ENCODE measurements at places on chromosomes 3 and 15.
A peak's percentile ranks its signal among the peaks of the same experiment; 100 is the strongest.

- peak; percentile 54 for DNase-seq
These were observed 4.3 kb upstream of the LSMEM2 start for GRCh38 chr3:50274371-50275104.

GRCh38 chr3:354432-354831, 157.9 kb downstream of the CHL1 start:
- no peak for DNase-seq

GRCh38 chr3:160049565-160049964, 60.9 kb downstream of the IL12A start:
- DNase-seq: no peak

- no peak for DNase-seq
These were observed 13.2 kb downstream of the DPH3 start for GRCh38 chr3:16251316-16252085.

DNA sequence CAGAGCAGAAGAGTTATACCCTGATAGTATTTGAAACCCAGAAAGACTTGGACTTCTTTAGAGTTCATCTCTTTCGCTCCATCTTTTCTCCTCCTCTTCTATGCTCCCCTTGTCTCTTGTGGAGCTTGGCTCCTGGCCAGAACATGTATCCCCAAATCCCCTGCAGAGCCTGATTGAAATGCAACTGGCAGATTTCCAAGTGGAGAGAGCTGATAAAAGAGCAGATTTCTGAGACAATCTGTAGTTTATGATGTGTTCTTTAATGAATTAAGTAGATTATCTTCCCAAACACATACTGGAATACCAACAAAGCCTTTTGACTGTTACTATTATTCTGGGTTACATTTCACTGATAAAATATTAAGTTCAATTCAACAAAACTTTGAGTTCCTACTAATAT, 33.4 kb downstream of the UNC13C start:
- DNase-seq: no peak

GRCh38 chr15:48143856-48144255, 23.1 kb downstream of the SLC24A5 start:
- DNase-seq: no peak

DNA sequence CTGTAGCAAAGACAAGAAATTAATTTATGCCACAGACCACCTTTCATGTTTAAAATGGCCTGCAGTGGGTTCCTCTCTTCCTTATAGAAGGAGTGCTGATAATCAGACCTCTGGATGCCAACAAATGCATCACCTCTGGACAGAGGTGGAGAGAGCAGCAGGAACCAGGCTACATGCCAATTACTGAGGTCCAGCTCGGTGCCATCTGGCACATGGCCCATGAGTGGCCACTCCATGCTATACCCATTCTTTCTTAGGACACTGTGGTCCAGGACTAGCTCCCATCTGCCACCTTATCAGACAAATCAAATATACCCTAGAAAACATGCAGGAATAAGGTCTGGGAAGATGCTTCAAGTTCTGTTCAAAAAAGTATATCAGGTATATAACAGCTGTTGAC, 60.7 kb downstream of the TBC1D2B start:
- no peak for DNase-seq

- no peak for DNase-seq
These were observed 10.7 kb upstream of the ABTB1 start for GRCh38 chr3:127662001-127662469.

GRCh38 chr3:102885289-102885688, 450.5 kb downstream of the ZPLD1 start:
- no peak for DNase-seq

DNA sequence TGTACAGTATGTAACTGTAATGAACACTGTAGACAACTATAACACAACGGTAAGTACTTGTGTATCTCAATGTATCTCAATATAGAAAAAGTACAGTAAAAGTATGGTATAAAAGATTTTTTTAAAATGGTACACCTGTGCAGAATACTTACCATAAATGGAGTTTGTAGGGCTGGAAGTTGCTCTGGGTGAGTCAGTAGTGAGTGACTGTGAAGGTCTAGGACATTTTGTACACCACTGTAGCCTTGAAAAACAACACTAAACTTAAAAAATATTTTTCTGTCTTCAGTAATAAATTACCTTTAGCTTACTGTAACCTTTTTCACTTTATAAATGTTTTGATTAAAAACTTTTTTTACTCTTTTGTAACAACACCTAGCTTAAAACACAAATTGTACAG, 142.9 kb downstream of the ATG7 start:
- no peak for DNase-seq

GRCh38 chr15:62509395-62509958, 344.4 kb upstream of the C2CD4B start:
- no peak for DNase-seq

DNA sequence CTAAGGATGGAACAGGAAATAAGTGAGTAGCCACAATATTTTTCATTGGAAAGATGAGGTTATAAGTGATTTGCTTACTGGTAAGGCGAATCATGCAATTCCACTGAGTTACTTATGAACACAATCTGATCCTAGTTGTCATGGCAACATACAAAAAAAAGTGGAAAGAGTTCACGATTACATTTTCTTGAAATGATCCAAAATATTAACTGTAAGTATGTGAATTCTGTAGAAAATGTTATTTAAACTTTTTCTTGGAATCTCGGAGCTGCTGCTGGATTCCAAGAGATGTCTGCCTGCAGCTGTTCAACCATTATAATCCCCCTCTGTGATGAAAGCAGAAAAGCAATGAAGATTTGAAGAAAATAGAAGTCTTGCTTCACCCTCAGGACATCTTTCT, 120.5 kb downstream of the KBTBD8 start:
- no peak for DNase-seq

DNA sequence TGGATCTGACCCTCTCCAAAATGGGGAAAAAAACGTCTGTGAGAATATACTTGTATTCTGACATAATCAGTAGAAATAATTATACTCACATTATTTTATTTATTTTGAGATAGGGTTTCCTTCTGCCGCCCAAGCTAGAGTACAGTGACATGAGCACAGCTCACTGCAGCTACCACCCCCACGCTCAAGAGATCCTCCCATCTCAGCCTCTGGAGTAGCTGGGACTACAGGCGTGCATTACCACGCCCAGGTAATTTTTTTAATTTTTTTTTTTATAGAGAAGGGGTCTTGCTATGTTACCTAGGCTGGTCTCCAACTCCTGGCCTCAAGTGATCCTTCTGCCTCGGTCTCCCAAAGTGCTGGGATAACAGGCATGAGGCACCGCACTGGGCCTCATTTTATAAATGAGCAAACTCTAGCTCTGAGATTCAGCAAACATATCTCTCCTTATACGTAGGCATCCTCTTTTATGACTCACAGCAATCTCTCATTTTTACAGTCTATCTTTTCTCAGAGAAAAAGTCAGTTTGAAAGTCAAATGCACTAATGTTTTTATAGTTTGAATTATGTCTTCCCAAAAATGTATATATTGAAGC, 989 bp upstream of the VGLL3 start:
- peak; percentile 39 for DNase-seq

GRCh38 chr15:93476491-93477177, 387.6 kb upstream of the RGMA start:
- no peak for DNase-seq

GRCh38 chr3:122253581-122253980, 70.1 kb downstream of the CASR start:
- no peak for DNase-seq

DNA sequence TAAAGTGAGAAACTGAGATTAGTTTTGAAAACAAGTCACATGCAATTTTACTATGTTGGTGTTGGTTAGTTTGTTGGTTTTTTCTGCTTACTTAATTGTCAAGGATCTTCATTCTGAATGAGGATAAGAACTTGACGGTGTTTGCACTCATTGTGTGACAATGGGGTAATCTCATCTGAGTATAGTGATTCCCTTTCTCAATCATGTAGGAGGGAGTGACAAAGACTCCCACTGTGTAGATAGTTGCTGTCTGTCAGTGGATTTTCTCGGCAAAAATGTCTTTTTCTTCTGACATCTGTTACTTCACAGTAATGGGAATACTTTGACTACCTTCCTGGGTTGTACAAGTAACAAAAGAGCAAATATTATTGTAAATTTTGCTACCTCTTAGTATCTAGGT, 23.5 kb downstream of the KCNH8 start:
- DNase-seq: no peak

- DNase-seq: no peak
These were observed 2.1 kb downstream of the MAGI1 start for GRCh38 chr3:66036586-66037148.

DNA sequence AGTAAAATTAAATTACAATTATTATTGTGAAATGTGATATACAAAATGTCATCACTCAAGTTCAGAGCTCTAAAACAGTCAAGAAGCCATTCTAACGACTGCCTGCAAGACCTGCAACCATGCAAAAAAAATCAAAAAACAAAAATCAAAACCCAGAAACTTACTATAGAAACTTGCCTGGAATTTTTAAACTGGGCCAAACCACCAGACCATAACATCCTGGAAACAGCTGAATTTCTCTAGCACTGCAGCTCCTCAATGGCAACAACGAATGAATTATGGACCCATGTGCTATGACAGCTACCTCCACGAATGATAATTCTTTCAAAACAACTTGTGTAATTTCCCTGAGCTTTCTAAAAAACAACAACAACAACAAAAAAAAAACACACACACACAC, 130.0 kb upstream of the KCNMB2 start:
- no peak for DNase-seq

DNA sequence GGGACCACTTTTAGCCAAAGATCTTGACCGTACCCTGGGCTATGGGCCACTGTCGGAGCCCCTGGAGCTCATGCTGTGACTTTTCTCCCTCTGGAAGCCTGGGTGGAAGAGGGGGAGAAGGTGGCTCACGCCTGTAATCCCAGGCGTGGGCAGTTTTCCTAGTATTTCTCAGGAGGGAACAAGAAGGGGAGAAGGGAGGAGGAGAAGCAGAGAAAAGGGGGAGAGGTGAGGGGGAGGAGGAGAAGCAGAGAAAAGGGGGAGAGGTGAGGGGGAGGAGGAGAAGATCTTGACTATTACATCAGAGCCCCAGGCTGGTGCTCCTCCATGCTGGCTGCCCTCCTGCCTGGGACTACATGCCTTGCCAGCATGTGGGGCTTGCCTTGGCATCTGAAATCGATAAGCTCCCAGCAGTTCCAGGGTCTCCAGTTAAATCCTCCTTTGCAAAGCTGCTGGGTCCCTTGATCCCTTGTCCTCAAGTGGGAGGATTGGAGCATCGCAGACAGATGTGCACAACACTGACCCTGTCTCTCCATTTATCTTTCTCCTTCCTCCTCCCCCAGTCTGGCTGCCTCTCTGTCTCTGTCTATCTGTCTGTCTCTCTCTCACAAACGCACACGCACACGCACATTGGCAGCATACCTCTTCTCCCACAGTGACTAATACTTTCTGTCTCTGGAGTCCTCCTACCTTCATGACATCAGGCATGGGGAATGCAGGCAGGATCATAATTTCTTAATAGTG, 41.6 kb downstream of the MRAS start:
- DNase-seq: peak; percentile 86

GRCh38 chr3:70775257-70775656, 462.8 kb upstream of the MDFIC2 start:
- no peak for DNase-seq

DNA sequence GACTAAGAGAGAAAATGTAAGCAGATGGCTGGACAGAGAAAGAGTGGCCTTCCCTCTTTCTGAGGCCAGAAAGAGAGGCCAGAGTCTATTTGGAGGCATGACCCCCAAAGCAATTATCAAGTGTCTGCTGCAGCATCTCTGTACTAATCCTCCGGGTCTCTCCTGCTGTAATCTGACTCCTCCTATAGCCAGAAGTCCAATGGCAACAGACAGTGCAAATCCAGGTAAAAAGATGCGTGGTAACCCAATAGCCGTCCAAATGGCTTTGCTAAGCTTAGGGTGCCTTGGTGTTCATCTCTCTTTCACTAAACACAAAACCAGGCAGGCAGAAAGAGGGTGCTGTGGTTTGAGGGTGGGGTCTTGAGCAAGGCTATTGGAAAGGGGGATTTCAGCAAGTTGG, 91.6 kb downstream of the ADCY5 start:
- no peak for DNase-seq

DNA sequence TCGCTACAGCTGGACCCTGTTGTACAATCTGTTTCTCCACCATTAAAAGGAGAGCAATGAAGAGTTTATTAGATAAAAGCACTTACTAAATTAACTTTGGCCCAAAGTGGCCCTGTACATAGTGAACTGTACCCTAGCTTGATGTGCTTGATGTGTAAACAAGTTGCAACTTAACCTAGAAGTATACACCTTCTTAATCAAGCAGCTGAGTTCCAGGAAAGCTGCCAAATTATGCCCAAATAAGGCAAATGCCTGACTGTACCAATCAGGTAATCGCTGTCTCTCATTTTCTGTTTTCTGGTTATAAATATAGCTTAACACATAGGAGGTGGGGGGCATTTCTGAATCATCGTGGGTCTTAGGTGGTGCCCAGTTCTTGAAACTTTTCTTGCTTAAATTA, 704.8 kb upstream of the CBLB start:
- no peak for DNase-seq

- no peak for DNase-seq
These were observed 78.1 kb downstream of the AAGAB start for GRCh38 chr15:67176195-67176971.

- DNase-seq: no peak
These were observed 58.3 kb downstream of the LRIG1 start for GRCh38 chr3:66442254-66443117.

DNA sequence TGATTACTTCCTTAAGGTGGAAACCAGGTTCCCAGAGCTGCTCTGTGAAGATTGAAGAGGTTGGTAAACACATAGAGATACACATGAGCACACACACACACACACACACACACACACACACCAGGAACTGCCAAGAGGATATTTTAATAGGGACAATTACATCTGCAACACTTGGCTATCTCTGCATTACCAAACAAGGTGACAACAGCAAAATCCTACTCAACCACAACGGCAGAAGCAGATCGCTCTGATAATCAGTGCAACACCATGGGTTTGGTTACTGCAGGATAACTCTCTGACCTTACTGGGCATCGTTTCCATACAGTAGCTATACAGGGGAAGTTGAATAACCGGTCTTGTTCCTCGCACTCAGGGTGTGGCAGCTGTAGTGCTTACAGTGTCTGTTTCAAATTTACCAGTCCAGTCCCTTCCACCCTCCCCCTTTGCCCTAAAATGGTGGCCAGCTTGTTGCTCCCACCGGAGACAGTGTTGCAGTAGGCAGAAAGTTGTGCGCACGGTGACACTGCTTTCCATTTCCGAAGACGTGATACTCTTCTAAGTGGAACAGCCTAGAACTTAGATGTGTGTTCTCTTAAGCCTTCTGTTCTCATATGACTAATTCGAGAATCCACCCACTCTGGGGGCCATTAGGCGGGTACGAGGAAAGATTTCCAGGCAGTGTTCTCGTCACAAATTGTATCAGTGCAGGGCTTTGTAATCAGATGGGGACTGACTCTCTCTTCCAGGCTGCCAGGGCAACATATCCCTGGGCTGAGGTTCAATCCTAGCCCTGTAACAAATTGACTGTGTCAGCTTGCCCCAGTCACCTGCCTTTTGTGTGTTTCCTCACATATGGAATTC, 176.2 kb downstream of the P3H2 start:
- no peak for DNase-seq

- no peak for DNase-seq
These were observed 8.0 kb upstream of the KBTBD8 start for GRCh38 chr3:66989860-66990696.
